Posterior vena cava (tissue), 2 donors: ENCODE measurements at places on chromosomes 5 and 9.

DNA sequence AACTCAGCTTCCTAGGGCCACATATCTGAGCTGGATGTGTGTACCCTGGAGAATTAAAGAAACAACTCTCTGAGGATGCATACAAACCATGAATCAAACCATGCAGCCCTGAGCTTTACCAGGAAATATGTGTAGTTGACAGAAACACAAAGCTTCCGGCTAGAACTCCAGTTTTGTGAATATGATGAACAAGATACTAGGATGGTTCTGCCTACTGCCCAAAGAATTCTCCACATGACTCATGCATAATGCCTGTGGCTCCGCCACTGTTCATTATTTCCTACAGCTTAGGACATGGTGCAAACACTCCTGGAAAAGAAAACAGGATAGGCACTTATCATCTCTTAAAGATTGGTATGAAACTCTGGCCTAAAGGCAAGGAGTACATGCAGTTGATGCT lies 343.4 kb downstream of the DNAH5 start:
- no peak for DNase-seq

DNA sequence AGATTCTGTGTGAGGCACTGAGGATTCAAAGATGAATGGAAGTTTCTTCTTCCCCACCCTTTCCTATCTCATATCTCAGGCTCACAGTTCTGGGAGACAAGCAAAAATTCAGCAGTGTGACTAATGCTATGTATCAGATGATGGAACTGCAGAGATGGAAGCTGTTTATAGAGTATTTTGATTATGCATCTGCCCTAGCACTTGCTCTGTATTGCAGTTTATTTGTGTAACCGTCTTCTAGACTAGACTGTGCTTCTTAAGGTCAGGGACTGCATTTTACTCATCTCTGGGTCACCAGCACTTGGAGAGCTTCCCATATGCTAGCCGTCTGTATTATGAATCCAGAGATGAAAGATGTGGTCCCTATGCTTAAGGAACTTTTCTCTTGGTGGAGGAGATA lies 12.6 kb downstream of the CAVIN4 start:
- no peak for DNase-seq

GRCh38 chr5:84623019-84623418 lies 238.3 kb upstream of the EDIL3 start:
- DNase-seq, result no peak

- DNase-seq, result no peak
These were observed 38.9 kb downstream of the AGTPBP1 start for GRCh38 chr9:85702726-85703289.

- no peak for DNase-seq
These were observed 78.9 kb downstream of the SMARCA2 start for GRCh38 chr9:2093920-2094597.

DNA sequence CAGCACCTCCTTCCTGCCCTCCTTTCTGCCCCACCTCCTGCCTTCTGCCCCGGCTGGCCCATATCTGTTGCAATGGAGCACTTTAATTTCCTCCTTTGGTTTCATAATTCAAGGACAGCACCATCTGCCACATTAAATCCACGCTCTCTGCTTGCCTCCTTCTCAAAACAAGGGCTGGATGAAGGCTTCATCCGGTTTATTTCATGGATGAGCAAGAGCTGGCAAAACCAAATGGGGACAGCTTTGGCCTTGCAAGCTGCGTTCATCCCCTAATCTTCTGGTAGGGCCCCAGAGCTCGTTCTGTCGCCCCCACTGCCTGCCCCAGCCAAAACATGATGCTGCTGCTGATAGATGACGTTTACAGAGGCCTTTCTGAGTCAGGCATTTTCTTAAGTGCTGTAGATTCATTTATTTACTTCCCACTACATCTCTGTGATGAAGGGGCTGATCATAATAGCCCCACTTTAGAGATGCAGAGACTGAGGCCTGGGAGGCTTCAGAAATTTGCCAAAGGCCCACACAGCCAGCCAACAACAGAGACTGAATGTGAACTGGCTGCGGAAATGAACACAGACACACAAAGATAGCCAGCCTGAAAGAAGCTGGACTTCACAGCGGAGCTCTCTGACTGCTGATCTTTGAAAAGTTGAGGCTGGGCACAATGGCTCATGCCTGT lies 115.6 kb upstream of the CPEB4 start:
- DNase-seq, result peak; percentile 64

DNA sequence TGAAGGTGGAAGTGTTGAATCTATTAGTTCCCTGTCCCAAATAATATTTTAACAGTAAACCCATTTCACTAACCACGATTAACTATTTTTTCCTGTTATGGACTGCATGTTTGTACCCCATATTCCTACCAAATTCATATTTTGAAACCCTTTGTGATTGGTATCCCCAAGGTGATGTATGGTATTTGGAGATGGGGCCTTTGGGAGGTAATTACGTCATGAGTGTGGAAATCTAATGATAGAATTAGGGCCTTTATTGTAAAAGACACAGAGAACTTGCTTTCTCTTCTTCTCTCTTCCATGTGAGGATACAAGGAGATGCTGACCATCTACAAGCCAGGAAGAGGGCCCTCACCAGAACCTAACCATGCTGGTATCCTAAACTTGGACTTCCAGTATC lies 744.7 kb downstream of the DTWD2 start:
- no peak for DNase-seq

DNA sequence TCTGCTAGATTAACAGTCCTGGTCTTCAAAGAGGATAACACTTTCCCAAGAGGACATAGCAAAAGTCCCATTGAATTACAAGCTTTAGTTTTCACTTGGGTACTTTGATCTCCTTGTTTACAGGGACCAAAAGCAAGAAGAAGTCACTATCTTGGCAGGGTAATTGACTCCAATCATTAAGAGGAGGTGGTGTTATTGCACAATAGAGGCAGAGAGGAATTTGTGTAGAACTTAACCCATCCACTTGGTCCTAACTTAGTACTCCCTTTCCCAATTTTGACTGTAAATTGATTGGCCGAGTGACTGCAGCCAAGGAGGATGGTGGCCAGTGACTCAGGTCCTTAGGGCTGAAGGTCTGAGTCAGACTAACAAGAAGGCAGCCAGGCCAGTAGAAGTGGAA lies 9.3 kb upstream of the TRPC7 start:
- no peak for DNase-seq

DNA sequence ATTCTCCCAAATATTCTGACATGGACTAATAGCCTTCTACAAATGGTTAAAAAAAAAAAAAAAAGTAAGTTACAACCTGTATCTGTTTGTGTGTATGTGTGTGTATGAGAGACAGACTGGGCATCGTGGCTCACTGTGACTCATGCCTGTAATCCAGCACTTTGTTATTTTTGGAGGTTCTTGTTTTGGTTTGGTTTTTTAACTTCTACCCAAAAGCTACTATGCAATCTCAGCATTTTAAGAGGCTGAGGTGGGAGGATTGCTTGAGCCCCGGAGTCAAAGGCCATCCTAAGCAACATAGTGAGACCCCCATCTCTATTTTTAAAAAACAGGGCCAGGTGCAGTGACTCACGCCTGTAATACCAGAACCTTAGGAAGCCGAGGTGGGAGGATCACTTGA lies 17.6 kb upstream of the HAVCR1 start:
- no peak for DNase-seq

GRCh38 chr5:72662305-72662704 lies 154.2 kb upstream of the TNPO1 start:
- DNase-seq, result no peak

DNA sequence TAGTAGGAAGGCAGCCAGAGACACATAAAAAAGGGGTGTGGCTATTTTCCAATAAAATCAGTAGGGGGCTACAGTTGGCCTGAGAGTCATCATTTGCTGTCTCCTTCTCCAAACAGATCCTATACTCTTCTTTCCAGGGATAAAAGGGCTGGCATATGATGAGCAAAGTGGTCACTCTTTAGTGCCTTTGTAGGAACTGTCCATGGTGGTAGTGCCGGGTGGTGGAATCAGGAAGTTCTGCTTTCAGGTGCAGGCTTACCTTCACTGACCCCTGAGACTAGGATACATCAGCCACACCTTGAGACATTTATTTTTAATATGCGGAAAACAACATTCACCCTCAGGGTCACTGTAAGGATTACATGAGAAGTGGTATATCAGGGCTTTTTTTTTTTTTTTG lies 80.8 kb downstream of the ASTN2 start:
- DNase-seq, result no peak

DNA sequence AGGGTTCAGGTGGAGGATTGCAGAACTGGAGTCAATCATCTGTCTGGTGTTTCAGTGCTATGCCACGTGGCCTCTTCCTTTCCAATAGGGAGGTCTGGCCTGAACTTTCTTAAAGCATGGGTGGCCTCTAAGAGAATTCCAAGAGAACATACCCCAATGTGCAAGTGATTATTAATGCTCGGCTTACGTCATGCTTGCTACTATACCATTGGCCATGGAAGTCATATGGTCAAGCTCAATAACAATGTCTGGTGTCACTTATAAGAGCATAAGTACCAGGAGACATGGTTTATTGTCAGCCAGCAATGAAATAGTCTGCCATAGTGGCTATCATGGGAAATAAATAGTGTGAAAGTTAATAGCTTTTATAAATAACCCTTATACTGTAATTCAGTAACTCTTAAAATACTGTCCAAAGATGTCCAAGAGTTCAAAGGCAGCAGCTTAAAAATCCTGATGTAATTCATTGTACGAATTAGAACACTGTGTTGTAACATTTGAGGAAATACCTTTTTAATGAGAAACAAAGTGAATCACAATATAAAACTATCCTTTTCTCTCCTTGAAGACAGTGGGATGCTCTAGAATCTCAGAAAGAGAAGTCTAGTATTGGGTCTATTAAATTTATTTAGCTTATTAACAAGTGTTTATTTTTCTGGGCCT lies 355.4 kb upstream of the PRR16 start:
- no peak for DNase-seq

DNA sequence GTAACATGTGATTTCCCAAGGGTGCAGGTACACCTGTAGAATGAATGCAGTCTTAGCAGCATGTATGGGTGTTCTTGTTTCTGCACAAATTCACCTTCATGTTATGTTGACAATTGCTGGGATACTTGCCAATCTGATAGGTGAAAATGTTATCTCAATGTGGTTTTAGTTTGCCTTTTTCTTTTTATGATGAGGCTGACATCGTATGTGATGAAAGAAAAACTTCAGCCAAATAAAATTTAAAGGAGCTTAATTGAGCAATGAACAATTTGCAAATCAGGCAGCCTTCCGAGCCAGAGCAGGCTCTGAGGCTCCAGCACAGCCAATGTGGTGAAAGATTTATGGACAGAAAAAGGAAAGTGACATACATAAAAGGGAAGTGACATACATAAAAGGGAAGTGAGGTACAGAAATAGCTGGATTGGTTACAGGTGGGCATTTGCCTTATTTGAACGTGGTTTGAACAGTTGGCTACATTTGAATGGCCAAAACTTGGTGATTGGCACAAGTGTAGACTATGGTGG lies 10.5 kb downstream of the TAL2 start:
- DNase-seq, result no peak

DNA sequence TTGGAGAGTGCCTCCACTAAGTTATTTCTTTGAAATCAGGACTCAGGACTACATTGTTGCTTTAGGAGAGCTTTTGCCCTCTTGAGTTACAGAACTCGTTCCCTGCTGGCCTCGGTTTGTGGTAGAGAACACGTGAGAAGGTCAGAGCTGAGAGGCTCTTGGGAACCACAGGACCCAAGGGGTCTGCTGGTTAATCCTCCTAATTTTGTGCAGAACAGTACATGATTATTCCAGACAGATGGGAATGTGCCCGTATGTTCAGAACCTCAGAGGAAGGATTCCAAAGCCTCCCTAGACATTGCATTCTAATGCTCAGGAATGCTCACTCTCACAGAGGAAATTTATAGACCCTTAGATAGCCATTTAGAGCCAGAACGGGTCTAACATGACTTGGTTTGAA lies 25.2 kb upstream of the BASP1 start:
- no peak for DNase-seq

DNA sequence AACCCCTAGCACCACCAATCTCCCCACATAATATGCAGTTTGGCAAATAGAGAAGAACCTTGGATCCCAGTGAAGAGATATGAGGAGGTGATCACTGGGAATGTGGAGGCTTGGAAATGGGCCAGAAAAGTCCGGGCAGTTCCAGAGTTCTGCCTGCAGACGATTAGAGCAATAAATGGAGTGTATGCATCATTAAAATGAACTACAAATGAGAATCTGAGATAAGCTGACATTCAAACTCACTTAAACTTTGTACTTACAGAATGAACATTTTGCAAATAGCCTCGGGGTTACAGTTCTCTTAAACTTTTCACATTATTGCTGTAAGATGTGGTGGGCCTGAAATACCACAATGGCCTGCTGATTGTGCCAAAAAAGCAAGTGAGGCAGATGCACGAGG lies 23.0 kb upstream of the LHFPL2 start:
- no peak for DNase-seq

- DNase-seq, result peak; percentile 91
These were observed at the start of gene ADRA1B for GRCh38 chr5:159915904-159916840. ADRA1B (plus strand) TSS chr5:159916482; CDS start chr5:159916906, 424 bp downstream.

GRCh38 chr9:125767349-125767748 lies 20.2 kb downstream of the PBX3 start:
- DNase-seq, result no peak

GRCh38 chr9:117096138-117096537 lies 318.7 kb downstream of the ASTN2 start:
- no peak for DNase-seq

DNA sequence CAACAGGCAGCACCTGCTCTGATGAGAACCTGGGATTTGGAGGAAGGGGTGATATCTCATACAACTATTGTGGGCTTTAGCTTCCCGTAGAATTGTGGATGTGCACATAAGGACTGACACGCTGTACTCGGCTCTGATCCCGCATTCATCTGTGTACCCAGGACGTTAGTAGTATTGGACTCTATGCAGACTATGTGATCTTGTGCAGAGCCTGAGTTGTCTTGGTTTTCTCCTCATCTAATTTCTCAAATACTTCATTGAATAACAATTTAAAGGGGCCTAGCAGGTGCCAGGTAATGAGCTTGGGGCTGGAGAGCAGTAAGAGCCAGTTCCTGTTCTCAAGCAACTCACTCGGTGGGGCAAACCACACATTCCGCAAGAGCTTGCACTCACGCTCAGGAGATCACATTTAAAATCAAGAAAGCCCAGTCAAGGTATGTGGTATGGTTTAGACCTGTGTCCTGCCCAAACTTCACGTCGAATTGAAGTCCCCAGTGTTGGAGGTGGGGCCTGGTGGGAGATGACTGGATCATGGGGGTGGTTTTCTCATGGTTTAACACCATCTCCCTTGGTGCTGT lies 14.8 kb downstream of the C5orf15 start:
- DNase-seq, result no peak
